ENCODE measurements at places on chromosomes 11 and 22.
A peak's percentile ranks its signal among the peaks of the same experiment; 100 is the strongest.

DNA sequence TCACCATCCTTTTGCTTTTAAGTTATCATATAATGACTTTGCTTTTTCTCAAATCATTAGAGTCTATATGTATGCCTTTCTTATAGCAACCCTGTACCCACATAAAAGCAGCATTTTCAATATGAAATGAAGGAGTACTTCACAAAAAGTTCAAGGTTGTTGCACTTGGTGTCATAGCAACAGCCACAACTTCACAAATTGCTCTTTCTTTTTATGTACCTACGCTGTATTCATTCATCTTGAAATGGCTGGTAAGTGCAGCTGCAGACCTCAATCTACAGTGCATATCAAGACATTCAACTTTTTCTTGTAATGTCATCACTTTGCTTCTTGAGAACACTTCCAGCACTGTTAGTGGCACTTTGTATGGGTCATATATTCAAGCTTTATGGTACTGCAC, 18.6 kb downstream of the CWC15 start:
- no peak for DNase-seq

DNA sequence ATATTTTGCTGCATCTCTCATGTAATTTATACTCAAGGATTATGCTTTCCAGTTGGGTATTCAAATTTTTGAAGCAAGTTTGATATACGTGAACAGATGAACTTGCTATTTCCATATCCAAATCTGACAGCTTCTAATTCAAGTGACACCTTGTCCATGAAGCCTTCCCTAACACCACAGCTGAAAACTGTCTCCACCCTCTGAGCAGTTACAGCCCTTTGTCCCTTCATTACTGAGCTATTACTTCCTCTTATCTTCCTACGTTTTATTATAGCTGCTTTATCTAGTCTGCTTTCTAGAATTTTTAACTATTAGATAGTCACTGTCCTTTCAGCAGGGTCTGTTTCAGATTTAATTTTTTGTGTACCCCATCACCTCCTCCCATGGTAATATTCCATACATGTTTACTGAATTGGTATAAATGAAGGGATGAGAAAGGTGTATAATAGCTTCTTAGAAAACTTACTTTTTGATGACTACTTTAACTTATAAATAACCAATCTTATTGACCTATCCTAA, 13.3 kb upstream of the PRSS23 start:
- DNase-seq: no peak

DNA sequence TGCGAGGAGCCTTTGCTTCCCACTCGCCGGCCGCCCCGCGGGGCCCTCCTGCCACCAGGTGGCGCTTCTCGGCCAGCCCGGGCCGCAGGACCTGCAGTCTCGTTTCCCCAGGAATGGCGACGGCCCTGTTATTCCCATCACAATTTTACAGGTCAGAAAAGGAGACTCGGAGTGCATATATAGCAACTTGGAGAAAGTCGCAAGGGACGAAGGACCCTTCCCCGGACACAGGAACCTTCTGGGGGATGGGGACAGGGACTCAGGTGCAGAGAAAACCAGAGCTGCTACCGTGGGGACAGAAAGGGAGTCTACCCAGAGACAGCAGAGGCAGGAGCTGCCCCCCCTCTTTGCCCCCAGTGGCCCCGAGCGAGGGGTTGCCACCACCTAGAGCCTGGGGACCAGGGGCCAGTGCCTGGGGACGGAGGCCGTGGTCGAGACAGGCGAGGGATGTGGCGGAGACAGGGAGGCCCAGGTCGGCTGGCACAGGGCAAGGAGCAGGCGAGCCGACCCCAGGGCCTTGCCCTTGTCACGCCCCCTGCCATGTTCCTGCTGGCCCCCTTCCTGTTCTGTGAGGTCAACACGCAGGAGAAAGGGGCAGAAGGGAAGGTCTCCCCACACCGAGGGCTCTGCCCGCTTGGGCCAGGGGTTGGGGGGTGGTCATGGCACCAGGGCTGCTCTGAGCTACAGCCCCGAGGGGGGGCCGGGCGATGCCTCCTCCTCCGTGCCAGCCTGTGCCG, 3.5 kb upstream of the KRTAP5-6 start:
- peak; percentile 75 for DNase-seq

DNA sequence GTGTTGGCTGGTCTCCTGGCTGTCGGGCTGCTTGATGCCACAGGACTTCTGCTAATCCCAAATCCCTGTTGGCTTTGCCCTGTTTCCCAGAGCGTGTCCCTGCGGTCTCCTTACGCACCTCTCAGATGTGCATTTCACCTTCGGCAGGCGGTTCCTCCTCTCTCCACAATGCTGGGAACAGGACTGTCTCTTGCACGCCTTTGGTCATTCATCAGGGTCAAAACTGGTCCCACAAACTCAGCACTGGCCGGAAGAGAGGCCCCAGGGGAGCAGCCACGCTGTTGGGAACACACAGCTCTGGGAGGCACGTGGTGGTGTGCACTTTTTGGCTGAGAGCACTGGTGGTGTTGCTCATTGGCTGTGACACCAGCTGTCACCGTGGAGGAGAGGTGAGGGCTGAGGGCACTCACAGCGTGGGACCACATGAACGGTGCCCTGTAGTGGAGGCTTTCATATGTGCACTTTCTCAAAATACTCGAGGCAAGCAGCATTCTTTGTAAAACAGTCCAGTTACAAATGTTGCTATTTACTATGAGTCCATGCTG, 15.3 kb upstream of the TRMU start:
- no peak for DNase-seq

GRCh38 chr11:112999520-112999919, 38.3 kb downstream of the NCAM1 start:
- DNase-seq: no peak
